Esophagus squamous epithelium (tissue), 5 donors: ENCODE measurements at places on chromosomes 11 and 22.

- no peak for DNase-seq
Measured at GRCh38 chr22:46941968-46942798, 179.7 kb downstream of the TBC1D22A start.

GRCh38 chr11:122799406-122800105 is 38.7 kb upstream of the CRTAM start:
- no peak for DNase-seq

DNA sequence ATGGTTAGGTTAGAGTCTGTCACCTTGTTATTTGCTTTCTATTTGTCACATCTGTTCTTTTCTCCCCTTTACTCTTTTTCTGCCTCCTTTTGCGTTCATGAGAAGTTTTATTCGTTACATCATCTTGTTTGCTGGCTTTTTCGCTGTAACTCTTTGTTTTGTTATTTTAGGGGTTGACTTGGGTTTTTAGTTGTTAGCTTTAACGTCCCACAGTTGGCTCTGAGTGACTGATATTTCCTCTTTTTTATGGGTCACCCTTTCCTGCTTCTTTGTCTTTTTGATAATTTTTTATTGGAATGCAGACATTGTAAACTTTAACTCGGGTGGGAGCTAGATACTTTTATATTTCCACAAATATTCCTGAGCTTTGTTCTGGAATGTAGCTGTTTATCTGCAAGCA is 13.3 kb upstream of the TNNT3 start:
- no peak for DNase-seq

- DNase-seq = no peak
Measured at GRCh38 chr11:68569357-68569756, 108.8 kb downstream of the PPP6R3 start.

DNA sequence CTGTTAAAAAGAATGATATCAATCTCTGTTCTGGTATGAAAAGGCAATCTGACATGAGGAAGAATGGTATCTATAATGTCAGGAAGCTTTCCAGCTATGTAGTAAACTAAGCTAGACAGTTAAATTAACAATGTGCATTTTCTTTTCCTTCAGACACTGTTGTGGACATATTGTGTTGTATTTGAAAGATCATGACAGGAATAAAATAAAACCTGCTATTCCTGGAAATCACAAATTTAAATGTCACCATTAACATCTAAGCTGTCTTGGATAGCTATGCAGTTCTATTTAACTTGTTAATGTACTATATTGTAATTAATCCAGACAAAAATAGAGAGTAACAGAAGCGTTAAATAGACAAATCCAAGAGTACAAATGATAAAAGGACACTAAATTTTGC is 297.4 kb upstream of the LUZP2 start:
- DNase-seq = no peak

DNA sequence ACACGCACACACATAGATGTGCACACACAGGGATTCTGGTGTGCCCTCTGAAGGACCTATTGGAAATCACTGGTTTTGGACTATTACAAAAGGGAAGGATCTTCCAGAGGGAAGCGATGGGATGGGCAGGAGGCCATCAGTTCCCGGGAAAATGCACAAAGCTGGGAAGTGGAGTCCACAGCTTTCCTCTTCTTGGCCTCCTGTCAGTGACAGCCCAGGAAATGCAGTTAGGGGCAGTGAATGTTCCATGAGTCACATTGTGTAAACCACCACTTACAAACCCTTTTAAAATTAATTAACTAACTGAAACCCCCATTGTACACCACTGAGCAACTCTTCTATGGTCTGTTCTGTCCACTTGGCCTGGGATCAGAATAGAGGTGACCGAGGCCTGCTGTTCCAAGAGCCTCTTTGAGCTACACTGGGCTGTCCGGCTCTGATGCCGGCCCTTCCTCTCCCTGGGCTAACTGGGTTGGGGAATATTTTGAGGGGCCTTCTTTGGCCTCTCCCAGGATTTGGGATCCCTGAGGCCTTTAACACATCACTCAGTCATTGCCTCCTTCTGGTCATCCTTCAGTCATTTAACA is 137.7 kb downstream of the FEZ1 start:
- no peak for DNase-seq

DNA sequence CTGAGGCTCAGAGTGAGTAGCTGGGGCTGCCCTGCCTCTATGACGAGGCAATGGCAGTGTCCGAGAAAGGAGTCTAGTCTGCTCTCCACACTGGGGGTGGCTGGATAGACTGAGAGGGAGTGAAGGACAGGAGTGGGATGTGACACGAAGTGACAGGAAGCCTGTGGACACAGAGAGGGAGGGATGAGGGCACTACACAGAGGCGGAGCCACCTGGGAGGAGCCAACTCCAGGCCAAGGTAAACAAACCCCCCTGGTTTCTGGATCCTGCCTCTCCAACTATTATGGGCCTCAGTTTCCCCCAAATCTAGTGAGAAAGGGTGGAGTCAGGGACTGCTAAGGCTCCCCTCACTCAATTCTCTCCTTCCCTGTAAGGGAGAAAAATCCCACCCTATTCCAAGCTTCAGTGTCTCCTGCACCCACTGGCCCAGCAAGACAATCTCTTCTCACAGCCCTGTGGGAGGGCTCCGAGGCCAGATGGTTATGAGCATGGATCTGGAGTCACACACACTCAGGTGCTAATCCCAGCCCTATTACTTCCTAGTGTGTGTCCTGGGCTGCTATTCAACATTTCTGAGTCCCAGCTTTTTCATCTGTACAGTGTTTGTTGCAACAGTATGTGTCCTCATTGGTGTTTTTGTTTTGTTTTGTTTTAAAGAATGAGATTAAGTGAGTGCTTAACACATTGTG is 24.9 kb downstream of the ASPHD2 start:
- DNase-seq = no peak

DNA sequence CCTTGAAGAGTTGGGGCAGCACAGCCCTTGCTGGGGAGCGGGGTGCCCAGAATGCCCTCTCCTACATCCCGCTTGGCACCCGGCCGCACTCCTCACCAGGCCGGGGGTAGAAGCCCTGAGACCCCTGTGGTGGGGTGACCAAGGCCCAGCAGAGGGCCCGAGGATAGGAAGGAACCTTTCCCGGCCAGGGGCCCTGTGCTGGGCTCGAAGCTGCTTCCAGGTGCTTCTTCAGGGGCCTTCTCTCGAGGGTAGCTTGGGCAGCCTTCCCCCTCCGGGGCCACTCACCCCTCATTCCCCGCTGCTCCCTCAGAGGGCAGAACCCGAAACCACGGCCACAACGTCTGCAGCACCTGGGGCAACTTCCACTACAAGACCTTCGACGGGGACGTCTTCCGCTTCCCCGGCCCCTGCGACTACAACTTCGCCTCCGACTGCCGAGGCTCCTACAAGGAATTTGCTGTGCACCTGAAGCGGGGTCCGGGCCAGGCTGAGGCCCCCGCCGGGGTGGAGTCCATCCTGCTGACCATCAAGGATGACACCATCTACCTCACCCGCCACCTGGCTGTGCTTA is 752 bp downstream of the MUC2 start:
- DNase-seq = no peak

DNA sequence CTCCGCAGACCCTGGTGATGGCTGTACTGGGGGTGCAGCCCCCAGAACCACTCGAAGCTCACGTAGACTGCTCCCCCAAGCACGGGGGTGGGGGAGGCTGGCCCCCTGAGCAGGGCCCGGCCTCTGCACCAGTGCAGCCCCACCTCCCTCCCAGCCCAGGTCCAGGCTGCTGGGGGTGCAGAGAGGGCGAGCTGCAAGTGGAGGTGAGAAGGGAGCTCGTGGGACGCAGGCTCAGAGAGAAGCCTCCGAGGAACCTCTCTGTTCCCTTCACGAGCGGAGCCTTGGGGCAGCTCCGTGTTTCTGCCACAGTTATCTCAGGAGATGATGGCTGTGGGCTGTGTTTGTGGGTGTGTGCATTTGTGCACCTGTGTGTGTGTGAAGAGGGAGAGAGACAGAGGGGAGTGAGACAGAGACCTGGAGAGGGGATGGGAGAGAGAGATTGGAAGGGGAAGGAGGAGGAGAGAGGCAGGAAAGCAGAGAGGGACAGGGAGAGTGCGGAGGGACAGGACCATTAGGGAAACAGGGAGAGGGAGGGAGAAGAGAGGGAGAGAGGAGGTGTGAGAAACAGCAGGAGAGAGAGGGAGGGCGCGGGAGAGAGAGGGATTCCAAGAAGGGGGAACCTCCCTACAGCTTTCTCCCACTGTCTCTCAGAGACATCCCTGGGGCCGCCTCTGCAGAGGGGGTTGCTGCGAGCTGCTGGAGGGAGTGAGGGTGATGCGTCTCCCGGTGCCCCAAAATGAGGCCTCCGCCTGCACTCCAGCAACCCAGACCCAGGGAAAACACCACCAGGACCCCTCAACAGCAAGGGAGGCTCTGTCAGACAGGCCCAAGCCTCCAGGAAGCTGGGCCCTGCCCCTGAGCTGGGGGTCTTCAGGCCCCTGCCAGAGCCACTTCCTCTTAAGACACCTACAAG is 1488.6 kb downstream of the BRD1 start:
- DNase-seq = no peak

GRCh38 chr11:17697175-17697949 is 22.0 kb upstream of the MYOD1 start:
- DNase-seq = no peak

DNA sequence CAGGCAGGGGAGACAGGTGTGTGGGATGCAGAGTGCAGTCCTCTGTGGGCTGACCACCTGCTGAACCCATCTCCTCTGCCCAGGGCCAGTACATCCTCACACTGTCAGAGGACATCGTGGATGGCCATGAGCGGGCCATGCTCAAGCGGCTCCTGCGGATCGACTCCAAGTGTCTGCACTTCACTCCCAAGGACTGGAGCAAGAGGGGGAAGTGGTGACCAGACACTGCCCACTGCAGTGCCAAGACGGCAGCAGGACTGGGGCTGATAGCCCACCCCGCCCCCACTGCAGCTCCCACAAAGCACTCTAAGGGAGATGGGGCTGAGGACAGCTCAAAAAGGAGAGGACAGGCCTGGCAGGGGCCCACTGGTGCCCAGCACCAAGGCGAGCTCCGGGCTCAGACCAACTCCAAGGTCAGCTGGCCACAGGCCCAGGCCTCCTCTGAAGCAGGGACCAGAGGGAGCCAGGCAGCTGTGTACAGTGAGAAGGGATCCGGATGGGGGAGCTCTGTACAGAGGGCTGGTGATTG is 1.6 kb downstream of the RNASEH2C start:
- DNase-seq = no peak

DNA sequence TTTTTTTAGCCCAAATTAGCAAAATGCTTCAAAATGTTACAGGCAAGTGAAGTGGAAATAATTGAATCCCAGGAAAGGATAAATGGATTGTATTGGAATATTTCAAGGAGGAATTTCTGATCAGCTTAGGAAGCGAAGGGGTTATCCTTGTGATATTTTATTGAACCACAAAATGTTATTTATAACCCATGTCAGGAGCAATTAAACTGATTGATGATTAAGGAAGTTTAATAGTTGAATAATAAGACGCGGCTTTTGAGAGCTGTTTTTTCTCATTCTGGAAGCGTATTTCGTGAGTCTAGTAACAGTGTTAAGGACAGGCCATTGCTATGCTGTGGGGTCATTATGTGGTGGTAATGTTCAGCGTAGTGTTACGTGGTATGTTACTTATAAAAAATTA is 192.3 kb downstream of the TBC1D22A start:
- no peak for DNase-seq

GRCh38 chr11:6563121-6563619 is 40.2 kb downstream of the RRP8 start:
- no peak for DNase-seq

DNA sequence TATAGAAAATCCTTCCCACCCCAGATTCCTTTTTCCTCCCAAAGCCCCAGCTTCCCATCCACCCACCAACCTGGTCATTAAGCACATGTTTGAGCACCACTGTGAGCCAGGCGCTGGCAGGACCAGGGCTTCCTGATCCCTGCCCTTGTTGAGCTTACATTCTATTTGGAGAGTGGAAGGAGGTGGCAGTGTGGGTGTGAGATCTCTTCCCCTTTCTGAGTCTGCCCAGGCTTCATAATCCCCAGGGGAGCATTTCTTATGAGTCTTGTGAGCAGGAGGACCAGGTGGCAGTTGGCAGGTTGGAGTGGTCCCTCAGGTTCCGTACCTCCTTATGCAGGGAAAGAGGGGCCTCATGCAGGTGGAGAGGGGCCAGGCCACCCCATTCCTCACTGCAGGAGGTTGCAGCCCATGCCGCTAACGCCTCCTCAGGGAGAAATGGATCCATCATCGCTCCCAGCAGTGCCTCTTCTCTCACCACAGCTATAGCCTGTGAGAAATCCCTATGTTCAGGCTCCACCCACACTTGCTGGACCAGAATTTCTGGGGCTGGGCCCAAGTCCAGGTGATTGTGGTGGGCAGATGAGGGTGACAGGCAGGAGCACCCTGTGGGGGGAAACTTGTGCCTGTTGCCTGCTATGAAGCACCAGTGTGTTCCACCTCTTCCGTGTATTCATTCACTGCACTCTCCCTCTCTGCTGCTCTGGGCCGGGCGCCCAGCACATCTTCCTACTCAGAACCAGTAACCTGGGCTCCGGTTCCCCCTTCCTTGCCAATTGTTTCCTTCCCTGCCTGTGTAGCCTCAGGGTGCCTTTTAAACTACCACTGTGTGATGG is 23.5 kb downstream of the UBE2L3 start:
- no peak for DNase-seq

DNA sequence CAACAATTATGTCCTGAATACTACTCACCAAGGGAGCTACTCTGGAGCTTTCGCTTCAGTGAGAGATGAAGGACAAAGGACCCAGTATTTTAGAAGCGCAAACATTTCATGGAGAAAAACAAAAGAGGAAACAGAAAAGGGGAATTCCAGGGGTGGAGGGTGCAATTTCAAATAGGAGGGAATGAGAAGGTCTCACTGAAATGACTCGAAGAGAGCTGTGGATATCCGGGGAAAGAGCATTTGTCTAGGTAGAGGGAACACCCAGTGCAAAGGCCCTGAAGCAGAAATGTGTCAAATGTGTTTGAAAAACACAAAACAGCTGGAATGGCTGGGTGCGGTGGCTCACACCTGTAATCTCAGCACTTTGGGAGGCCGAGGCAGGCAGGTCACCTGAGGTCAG is 2.4 kb downstream of the RPS19BP1 start:
- DNase-seq = no peak

- no peak for DNase-seq
Measured at GRCh38 chr11:29183301-29183700, 833.5 kb downstream of the KCNA4 start.

DNA sequence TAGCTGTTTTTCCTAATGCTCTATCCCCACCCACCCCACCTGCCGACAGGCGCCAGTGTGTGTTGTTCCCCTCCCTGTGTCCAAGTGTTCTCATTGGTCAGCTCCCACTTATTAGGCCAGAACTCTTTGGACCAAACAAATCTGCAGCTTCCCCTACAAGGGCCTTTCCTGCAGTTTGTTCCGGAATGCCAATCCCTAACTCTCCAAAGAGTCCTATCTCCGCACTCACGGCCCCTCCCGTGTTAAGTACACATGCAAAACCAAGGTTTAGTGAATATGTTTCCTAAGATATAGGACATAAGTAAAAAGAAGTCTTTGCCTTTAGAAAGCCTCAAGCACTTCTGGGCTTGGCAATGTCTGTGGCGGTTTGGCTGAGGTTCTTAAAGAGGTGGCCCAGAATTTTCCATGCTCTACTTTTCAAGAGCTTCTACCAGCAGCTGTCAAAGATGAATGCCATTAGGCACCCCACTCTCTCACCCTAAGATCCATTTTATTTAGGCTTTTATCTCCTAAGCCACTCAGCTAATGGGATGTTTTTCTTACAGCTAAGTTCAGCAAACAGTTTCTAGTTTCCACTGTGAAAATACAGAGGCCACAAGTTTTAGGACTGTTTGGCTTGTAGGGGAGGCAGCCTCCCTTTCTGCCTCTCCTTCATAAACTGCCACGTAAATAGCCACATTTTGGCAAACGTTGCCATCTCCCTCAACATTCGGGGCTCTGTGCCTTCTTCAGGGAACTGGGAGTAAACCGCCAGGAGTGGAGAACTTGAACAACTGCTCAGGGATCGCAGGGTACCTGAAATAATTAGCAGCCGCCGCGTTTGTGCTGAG is 1.6 kb downstream of the CD59 start:
- no peak for DNase-seq
